ENCODE measurements at places on chromosomes 11 and 22.

DNA sequence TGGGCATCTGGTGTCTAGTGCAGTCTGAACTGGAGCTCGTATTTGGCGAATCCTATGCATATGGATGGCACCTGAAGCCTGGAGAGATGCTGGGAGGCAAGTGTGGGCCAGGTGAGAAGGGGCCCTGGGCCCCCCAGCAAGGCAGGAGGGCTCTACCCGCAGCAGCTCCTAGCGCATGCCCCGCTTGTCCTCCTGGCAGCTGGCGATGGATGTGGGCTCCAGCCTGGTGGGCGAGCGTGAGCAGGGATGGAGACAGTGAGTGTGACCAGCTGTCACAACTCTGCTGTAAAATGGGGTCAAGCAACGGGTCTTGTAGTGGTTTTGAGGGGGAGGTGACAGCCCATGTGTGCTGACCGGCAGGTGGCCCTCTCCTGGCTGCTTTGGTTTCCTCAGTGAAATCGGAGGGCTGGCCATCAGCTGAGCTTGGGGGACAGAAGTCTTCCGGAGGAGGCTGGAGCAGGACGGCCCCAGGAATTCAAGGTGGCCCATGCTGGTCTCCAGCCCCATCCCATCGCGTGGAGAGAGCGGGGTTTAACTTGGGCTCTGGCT, 12.0 kb downstream of the FRMD8 start:
- DNase-seq, result no peak

DNA sequence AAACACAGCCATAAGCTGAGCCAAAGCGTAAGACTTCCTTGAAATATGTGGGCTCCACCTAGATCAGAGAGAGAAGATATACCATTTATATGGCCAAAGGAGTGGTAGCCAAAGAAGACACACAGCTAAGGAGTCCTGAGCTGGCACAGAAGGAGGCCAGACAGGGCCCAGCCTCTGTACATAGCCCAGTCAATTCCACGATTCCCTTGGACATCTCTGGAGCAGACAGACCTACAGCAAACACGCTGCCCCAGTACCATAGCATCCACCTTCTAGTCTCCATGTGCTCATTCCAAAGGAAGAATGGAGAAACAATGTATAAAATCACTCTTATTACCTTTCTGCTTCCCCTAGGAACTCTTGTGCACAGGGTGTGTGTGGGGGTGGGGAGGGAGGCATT, 102.1 kb upstream of the LDLRAD3 start:
- DNase-seq, result no peak

GRCh38 chr11:129278586-129279319, 86.6 kb upstream of the ARHGAP32 start:
- DNase-seq, result no peak

DNA sequence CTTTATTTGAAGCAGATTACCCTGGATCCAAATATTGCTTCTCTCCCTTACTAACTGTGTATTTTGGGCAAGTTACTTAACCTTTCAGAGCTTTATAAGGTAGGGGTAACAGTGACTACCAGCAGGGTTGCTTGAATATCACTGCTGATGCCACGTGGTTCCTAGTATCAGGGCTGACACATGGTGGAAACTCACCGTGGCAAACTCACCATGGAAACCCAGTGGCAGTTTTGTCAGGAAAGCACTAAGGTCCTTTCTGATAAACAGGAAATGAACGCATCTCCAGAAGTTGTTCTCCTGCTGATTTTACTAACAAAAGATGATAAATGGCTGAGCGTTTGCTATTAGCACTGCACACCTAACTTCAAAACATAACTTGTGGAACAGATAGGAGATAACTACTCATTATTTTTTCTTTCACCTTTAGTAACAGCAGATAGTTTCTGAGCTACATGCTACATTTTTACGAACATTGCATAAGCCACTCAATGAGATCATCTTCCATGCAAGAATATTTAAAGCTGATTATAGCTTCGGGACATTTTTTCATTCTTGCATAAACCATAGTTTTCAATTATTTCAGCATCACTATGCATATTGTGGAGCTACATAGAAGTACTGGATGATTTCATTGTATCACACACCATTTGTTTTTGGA, 59.7 kb upstream of the RAG2 start:
- no peak for DNase-seq

- DNase-seq, result no peak
Measured at GRCh38 chr22:50117168-50117762, 27.5 kb downstream of the MOV10L1 start.

DNA sequence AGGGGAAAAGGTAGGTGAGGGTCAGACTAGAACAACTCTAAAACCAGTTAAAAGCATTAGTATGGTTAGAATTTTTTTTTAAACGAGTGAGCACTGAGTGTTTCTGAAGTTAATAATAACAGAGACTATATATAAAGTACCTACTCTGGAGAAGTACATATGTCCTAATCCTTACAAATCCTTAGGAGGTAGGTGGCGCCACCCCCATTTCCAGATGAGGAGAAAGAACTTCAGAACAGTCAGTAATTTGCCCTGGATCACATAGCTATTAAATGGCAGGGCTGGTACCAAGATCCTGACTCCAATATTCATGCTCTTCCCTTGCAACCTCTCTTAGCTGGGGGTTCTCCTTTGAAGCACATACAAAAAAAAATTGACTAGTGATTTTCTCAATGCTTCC, 80.5 kb downstream of the CLPB start:
- DNase-seq, result no peak

GRCh38 chr11:75369560-75370255, 18.2 kb upstream of the ARRB1 start:
- DNase-seq, result no peak

DNA sequence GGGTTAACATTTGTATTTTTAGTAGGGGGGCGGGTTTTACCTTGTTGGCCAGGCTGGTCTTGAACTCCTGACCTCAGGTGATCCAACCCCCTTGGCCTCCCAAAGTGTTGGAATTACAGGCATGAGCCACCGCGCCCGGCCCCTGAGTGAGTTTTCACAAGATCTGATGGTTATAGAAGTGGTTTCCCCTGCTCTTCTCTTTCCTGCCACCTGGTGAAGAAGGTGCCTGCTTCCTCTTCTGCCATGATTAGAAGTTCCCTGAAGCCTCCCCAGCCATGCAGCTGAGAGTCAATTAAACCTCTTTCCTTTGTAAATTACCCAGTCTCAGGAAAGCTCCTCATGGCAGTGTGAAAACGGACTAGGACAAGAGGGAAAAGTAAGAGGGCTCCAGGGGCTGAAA, 259.1 kb upstream of the PLET1 start:
- no peak for DNase-seq

GRCh38 chr11:12403997-12404350, 26.6 kb downstream of the PARVA start:
- DNase-seq, result no peak

DNA sequence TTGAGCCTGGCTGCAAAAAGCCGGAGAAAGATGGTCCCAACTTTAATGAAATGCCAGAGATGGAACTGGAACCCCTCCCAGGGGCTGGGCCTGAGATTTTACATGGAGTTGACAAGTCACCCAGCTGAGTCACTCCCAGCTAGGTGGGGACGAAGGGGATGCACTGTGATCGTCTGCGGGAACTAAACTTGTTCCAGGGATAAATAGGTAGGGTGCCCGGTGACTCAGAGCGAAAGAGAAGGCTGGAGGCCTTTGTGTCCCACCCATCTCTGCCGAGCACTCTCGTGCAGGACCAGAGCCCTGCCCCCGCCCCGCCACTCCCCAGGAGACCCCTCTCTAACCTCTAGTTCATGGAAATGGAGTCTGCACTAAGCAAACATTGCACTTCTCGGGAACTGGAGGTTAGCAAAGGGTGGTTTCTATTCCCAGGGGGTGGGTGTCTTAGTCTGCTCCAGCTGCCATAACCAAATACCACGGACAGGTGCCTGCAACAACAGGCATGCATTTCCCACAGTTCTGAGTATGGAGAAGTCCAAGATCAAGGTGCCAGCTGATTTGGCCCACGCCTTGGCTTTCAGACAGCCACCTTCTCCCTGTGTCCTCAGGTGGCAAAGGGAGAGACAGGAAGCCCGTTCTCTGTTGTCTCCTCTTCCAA, 60.7 kb upstream of the FADD start:
- no peak for DNase-seq

GRCh38 chr22:45497351-45498145, 5.1 kb upstream of the FBLN1 start:
- DNase-seq, result no peak

GRCh38 chr22:26903030-26903856, 245.9 kb downstream of the MIAT start:
- no peak for DNase-seq

- DNase-seq, result no peak
Measured at GRCh38 chr11:6911378-6911777, 9.4 kb upstream of the OR2D3 start.

GRCh38 chr22:47655930-47656329, 893.5 kb downstream of the TBC1D22A start:
- DNase-seq, result no peak

DNA sequence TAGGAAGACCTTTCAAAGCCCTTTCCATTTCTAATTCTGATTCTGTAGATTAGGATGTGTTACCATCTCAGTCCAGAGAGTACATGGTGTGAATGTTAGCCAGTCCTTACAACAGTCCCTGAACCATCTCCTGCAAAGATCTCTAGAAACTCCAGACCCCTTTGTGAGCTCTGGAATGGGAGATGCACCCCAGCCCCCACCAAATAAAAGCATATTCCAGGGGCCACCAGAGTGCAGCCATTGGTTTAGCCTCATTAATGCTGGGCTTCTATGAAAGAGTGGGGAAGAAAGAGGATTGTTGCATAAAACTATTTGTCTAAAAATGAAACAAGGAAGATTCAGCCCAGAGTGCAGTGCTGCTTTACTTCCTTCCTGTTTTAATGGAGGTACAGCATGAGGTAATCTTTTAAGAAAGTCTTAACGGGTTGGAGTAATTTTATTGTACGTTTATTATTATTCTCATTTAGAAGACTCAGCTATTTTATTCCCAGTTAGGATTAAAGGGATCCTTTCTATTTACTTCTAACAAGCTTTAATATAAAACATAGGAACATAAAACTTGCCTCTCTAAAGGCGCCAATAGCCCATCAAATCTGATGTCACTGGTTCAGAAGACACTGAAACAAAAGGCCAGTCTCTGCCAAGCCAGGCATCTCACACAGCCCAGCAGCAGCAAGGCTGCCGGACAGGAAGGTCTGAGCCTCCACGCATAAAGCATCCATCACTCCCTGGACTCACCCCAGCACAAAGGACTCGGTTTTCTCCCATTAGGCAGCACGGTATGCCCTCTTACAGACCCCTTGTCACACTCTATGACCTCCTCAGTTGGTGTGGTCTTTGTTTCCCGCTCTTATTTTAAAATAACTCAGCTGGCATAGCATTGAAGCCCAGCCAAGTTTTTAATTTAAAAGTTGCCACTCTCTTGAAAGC, 203.9 kb upstream of the BLID start:
- no peak for DNase-seq

DNA sequence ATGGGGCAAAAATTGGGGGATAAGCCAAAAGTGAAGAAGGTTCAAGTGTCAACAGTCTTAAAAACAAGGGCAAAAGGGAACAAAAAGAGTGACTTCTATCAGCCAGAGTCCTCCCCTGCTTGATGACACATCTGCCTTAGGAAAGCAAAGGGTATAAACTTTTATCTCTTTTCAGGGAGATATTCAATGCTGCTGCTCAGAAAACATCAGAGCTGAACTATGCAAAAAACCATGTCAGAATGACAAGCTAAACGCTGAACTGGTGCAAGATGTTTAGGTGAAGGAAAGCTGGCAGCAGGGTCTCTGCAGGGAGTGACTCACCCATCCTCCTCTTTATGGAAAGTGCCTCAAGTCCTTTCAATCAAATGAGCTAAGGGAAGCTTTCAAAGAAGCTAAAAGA, 24.7 kb downstream of the ALG9 start:
- no peak for DNase-seq

- no peak for DNase-seq
Measured at GRCh38 chr22:16828876-16829275, 3.7 kb upstream of the XKR3 start.

DNA sequence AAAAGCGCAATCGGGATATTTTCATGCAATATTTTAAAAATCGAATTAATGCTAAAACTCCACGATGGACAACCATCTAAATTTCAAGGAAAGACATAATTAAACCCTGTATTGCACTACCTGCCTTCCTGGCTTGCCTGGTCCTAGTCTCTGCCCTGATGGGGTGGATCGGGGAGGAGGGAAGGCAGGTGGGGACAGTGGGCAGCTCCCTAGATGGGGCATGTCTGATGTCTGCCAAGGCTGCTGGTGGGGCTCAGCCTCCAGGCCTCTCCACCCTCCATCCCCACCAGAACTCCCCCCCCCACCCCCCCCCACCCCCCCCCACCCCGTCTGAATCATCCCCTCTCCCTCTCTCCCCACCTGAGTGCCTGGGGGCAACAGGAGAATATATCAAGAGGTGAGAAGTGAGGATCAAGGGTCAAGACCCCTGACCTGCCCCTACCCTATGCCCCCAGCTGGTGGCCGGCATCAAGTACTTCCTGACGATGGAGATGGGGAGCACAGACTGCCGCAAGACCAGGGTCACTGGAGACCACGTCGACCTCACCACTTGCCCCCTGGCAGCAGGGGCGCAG, 650 bp downstream of the CST6 start:
- DNase-seq, result no peak

DNA sequence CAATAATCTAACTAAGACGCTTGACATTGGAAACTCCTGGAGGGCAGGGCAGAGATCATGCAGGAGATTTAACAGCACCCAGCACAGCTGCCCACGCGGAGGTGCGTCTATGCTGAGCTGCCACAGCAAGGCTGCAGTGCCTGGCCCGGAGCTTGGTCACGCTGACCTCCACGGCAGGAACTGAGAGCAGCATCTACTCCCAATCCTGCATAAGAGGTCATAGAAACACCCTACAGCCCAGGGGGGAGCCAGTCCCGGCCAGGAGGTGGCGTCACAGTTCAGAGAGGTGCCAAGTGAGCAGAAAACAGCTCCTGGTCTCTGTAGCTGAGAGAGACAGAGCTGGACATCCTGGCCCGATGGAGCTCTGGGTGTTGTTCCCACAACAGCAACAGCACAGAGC, 121.1 kb upstream of the TMEM45B start:
- DNase-seq, result no peak

DNA sequence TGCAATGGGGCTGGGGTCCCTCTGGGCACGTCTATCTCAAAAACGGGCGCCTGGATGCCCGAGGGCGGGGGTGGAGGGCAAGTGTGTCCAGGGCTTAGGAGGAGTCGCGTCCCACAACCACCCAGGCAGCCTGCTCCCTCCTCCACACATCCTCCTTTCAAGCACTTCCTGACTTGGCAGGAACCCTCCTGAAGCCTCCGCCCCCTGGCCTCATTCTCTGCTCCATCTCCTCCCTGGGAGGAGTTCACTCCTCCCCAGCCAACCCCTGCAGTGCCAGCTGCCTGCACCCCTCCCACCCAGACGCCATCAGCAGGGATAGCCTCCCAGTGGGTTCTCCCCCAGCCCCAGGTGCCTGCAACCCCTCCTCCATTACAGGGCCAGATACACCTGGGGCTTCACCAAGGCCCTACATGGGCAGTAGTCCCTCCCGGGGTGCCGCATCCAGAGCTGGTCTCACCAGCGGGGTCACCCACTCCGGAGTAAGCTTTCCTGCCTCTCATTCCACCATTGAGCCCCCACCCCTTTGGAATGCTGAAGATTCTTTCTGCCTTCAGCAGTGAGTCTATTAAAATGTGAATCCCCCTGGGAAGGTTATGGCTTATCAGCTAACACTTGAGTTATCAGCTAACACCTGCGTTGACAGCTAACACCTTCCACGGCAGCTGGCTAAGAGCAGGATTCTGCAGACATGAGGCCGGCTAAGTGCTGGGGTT, 24.4 kb downstream of the RTN4R start:
- no peak for DNase-seq

GRCh38 chr11:73961321-73961720, 10.5 kb downstream of the DNAJB13 start:
- DNase-seq, result no peak

GRCh38 chr11:13064593-13064992, 55.5 kb downstream of the RASSF10 start:
- no peak for DNase-seq

All from stimulated activated CD8-positive, alpha-beta memory T cell treated with anti-CD3 and anti-CD28 coated beads, Interleukin-15, amount 100 ng/mL, for 24 hours (primary cell).